Cardiac muscle cell (in vitro differentiated cells and primary cell): ENCODE measurements at places on chromosomes 2 and 18. TPM values are rescaled to one million over a fixed set of nuclear protein-coding genes. Genes with fewer than 3 reads are reported as not detected.

DNA sequence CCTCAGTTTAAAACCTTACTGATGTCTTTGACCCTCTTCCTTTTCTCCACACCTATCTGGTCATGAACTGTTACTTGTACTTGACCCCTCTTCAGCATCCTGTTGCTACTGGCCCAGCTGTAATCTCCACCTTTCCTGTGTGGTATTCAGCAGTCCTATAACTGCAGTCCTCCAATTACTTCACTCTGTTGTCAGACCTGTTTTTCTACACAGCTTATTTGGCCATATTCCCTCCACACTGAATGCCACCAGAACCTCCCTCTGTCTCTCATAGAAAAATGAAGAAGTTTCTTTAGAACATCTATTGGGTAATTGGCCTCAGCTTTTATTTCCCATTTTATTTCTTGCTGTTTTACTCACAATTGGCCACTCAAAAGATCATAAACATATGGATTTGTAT is 155.4 kb downstream of the ASXL3 start:
- no peak overlapping the region for H3K27ac ChIP-seq
- no peaks in the 10 kb centered on the region for H3K27me3 ChIP-seq
- H3K4me1 ChIP-seq = peaks cover 16% of the 10 kb centered on the region

GRCh38 chr18:22176420-22177326 is 7.3 kb downstream of the GATA6 start:
- peak overlapping the region; percentile 99 for H3K27ac ChIP-seq
- peak; percentile 67 for DNase-seq
- H3K36me3 ChIP-seq = peaks cover 50% of the 10 kb centered on the region
- H3K4me3 ChIP-seq = peak overlapping the region; percentile 94
- H3K4me1 ChIP-seq = peaks cover 50% of the 10 kb centered on the region

DNA sequence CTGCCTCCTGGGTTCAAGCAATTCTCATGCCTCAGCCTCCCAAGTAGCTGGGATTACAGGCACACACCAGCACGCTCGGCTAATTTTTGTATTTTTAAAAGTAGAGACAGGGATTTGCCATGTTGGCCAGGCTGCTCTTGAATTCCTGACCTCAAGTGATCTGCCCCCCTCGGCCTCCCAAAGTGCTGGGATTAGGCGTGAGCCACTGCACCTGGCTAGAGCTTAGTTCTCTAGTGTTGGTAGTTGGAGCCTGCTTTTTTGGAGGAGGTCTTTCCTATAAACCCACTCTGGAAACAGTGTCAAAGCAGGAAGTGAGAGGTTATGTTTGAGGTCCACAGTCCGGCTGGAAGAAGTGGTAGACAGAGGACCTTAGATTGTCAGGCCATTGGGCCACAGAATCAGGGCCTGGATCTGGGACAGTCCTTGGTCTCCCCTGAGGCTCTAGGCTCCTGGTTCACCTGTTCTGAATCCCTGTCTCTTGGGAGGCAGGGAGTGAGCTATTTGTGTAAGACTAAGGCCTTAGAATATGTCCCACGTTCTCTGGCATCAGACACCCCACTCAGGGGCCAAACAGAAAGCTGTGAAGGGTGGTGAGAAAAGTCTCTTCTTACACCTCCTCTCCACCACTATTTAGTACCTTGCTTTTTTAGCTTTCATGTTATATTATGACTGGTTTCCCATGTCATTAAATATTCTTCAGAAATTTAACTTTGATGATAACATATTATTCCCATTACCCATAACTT is 34.5 kb downstream of the PCBP1 start:
- peaks cover 28% of the 10 kb centered on the region for H3K4me1 ChIP-seq
- peak overlapping the region; percentile 56 for H3K27ac ChIP-seq
- no peaks in the 10 kb centered on the region for H3K36me3 ChIP-seq
- no peaks in the 10 kb centered on the region for H3K27me3 ChIP-seq
- no peak overlapping the region for H3K4me3 ChIP-seq

- no peak overlapping the region for H3K4me3 ChIP-seq
- peaks cover 12% of the 10 kb centered on the region for H3K4me1 ChIP-seq
- no peaks in the 10 kb centered on the region for H3K27me3 ChIP-seq
- no peak for DNase-seq
- H3K36me3 ChIP-seq = peaks cover 6% of the 10 kb centered on the region
Measured at GRCh38 chr2:25285265-25286024, 56.3 kb downstream of the DNMT3A start.

- H3K27me3 ChIP-seq = no peaks in the 10 kb centered on the region
- H3K4me3 ChIP-seq = no peak overlapping the region
- no peak overlapping the region for H3K27ac ChIP-seq
- no peaks in the 10 kb centered on the region for H3K4me1 ChIP-seq
Measured at GRCh38 chr2:201264472-201265173, 4.3 kb downstream of the CASP8 start.

DNA sequence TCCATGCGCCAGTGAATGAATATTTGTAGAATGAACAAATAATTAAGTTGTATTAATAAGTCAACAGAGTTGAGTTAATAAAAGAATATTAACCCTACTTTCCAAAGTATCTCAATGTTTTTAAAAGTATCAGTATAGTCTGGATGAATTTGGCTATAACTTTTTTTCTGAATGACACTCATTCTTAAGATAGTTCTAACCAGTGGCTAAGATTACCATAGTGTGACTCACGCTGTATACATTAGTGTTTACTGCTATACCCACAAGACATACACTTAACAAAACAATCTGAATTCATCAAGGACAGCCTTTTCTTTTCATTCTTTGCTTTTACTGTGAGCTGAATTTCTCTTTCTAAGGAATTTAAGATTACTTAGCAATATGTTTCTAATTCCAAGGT is 77.0 kb upstream of the PDE1A start:
- no peaks in the 10 kb centered on the region for H3K27me3 ChIP-seq
- H3K4me3 ChIP-seq = no peak overlapping the region
- H3K36me3 ChIP-seq = no peaks in the 10 kb centered on the region
- peak; percentile 66 for DNase-seq

DNA sequence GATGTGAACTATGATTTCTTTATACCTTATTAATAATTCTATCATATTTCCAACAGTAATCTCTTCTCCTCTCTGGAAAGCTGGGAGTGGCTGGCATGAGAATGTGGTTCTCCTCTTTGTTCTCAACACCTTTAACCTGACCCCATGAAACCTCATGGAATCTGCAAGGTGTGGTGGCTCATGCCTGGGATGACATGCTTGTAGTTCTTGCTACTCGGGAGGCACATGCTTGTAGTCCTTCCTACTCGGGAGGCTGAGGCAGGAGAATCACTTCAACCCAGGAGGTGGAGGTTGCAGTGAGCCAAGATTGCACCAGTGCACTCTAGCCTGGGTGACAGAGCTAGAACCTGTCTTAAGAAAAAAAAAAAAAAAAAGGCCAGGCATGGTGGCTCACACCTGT is 10.8 kb upstream of the CDCA7 start:
- H3K4me3 ChIP-seq = no peak overlapping the region
- H3K27ac ChIP-seq = no peak overlapping the region
- no peak for DNase-seq
- H3K27me3 ChIP-seq = no peaks in the 10 kb centered on the region
- no peaks in the 10 kb centered on the region for H3K4me1 ChIP-seq

GRCh38 chr2:74440378-74441169 is 1.2 kb downstream of the RTKN start:
- no peaks in the 10 kb centered on the region for H3K27me3 ChIP-seq
- peak; percentile 95 for DNase-seq

DNA sequence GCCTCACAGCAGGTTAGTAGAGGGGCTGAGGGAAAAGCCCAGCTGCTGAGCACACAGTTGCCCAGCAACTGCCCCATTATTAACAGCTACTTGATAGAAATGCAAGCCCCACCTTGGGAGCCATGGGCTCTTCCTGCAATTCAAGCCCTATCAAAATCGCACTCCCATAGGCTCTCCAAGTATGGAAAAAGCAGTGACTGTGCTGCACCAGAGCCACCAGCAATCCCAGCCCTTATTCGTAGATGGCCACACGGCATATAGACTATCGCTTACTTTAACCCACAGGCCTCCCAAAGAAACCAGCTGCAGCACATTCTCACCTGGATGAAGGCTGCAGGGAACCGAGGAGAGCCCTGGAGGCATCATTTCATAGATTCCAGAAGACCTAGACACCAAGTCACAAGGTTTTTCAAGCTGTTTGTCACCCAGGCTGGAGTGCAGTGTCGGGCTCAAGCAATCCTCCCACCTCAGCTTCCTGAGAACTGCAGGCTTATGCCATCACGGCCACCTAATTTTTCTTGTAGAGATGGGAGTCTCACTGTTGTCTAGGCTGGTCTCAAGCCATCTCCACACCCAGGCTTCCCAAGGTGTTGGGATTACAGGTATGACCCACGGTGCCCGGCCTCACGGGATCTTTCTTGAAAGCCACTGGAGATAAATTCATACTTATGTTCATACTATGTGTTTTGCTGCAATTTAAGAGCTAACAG is 11.3 kb downstream of the NCL start:
- peak; percentile 24 for DNase-seq
- H3K4me1 ChIP-seq = peaks cover 13% of the 10 kb centered on the region
- H3K27me3 ChIP-seq = no peaks in the 10 kb centered on the region
- H3K36me3 ChIP-seq = peaks cover 39% of the 10 kb centered on the region
- no peak overlapping the region for H3K4me3 ChIP-seq

GRCh38 chr2:180952731-180953336 is 27.6 kb upstream of the UBE2E3 start:
- no peak for DNase-seq
- no peaks in the 10 kb centered on the region for H3K36me3 ChIP-seq
- no peaks in the 10 kb centered on the region for H3K4me1 ChIP-seq

DNA sequence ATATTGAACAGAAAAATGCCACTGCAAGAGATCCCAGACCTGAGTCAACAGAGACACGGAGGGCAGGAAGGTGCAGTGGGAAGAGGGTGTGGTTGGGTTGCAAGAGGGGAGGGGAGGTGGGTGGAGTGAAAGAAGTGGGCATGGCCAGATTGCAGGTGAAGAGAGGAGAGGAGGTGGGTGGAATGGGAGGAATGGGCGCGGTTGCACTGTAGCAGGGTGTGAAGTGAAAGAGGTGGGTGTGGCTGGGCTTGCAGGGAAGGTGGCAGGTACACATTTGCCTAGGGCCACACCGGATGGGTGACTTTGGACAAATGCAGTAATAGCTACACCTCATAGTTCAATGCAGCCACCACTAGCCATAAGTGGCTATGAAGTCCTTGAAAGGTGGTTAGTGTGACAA is 71.1 kb downstream of the DOCK10 start:
- H3K27me3 ChIP-seq = peaks cover 20% of the 10 kb centered on the region
- H3K36me3 ChIP-seq = no peaks in the 10 kb centered on the region
- no peak overlapping the region for H3K27ac ChIP-seq
- no peaks in the 10 kb centered on the region for H3K4me1 ChIP-seq

- H3K36me3 ChIP-seq = no peaks in the 10 kb centered on the region
- H3K27ac ChIP-seq = no peak overlapping the region
- no peak overlapping the region for H3K4me3 ChIP-seq
- no peaks in the 10 kb centered on the region for H3K4me1 ChIP-seq
- no peaks in the 10 kb centered on the region for H3K27me3 ChIP-seq
Measured at GRCh38 chr2:42556315-42556890, 12.0 kb upstream of the MTA3 start.

- no peaks in the 10 kb centered on the region for H3K36me3 ChIP-seq
- peak; percentile 28 for DNase-seq
- peaks cover 13% of the 10 kb centered on the region for H3K4me1 ChIP-seq
- H3K27ac ChIP-seq = no peak overlapping the region
Measured at GRCh38 chr2:98479959-98480524, 35.4 kb downstream of the INPP4A start.

- H3K36me3 ChIP-seq = no peaks in the 10 kb centered on the region
- DNase-seq = no peak
- H3K27me3 ChIP-seq = no peaks in the 10 kb centered on the region
- H3K27ac ChIP-seq = no peak overlapping the region
Measured at GRCh38 chr2:64273524-64274398, 129.5 kb upstream of the PELI1 start.

- DNase-seq = no peak
- H3K27me3 ChIP-seq = no peaks in the 10 kb centered on the region
- no peaks in the 10 kb centered on the region for H3K4me1 ChIP-seq
- H3K4me3 ChIP-seq = no peak overlapping the region
- H3K36me3 ChIP-seq = no peaks in the 10 kb centered on the region
Measured at GRCh38 chr18:36075862-36076587, 8.7 kb upstream of the RPRD1A start.

DNA sequence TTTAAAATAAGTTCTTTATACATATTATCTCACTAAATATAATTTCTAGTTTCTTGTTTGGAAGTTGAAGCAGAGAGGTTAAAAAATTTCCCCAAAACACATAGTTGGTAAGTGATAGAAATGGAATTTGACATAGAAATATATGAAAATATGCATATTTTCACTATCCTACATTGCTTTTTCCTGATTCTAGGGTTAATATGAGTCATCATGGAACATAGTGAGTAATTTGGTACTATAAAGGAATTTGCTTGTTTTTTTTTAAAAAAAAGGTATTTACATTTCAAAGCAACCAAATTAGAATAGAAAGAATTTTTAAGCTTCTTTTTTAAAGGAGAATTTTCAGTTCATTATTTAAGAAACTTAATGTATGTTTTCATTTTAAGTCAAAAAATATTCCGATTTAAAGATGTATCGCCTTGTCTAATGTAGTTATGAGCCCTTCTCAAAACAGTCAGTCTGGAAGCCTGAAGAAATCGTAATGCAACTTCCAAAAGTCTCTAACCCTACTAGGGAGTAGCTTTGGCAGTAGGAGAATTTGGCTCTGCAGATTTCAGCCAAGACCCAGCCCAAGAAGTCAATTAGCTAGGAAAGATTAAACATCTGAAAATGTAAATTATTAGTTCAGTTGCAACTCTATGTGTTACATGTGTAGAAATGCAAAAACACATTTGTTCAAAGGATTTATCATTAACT is 147.3 kb downstream of the RDH14 start:
- H3K4me3 ChIP-seq = no peak overlapping the region
- no peaks in the 10 kb centered on the region for H3K27me3 ChIP-seq
- H3K4me1 ChIP-seq = no peaks in the 10 kb centered on the region
- no peak overlapping the region for H3K27ac ChIP-seq

DNA sequence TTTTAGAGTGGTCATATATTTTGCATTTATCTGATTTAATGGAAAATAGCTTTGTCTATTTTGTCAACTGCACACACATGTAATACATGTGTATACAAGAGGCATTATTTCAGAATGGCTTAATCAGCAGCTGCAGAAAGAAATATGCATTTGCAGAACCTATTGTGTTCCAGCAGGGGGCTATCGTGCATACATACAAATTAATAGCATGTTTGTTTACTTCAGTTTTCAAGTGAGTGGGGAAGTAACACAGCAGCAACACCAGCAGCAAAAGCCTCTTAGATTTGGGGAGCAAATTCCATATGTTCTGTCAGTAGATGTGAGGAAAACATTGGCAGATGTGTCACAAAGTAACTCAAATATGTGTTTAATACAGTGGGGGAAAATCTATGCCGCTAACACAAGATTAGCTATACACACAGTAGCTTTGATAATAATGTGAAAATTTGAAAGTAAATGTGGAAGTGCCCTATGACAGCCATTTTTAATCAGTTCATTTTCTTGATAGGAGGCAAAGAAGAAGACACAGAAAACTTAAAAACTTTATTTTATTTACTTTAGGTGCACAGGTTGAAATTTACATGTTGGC is 218.1 kb downstream of the WDR7 start:
- H3K27ac ChIP-seq = no peak overlapping the region
- H3K4me1 ChIP-seq = peaks cover 9% of the 10 kb centered on the region
- no peak overlapping the region for H3K4me3 ChIP-seq
- no peaks in the 10 kb centered on the region for H3K27me3 ChIP-seq
- peak; percentile 75 for DNase-seq

GRCh38 chr2:201058914-201059313 is 12.6 kb downstream of the HYCC2 start:
- H3K36me3 ChIP-seq = no peaks in the 10 kb centered on the region
- peaks cover 12% of the 10 kb centered on the region for H3K4me1 ChIP-seq
- no peaks in the 10 kb centered on the region for H3K27me3 ChIP-seq

CHST9 gene
- total RNA-seq = 0.04 and 0.36 TPM in 2 replicates

HES6 gene
- total RNA-seq = 8.8 and 11.9 TPM in 2 replicates

SLC39A6 gene
- total RNA-seq = 24.1 and 35.0 TPM in 2 replicates

FABP1 gene
- not detected in 2 replicates for total RNA-seq

ALK gene
- 0.88 and 4.3 TPM in 2 replicates for total RNA-seq

AMER3 gene
- total RNA-seq = 0.25 and 1.2 TPM in 2 replicates
